SJSA1 (cell line): ENCODE measurements at places on chromosomes 12 and 14.

DNA sequence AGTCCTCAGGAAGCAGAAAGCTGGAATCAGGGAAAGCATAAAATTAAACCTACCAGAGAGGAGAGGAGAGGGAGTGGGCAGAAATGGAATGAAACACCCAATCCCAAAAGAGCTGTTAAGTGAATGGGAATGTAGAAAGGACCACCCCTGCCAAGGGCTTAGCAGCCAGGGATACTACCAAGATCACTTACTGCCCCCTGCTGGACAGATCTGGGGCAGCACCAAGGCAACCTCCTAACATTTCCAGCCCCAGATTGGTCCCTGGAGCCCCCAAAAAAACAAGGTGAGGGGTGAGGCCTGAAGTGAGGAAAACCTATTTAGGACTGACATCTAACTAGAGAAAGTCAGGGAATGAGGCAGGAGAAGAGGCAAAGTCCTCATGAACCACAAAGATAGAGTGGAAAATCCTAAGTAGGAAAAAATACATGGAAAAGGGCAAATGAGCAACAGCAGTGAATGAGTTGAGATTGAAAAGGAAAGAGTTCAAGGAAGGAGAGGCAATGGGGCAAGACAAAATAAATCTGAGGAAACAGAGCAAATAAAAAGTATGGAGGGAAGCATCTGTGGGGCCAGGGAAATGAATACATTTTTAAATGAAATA is 11.2 kb upstream of the FKBP11 start:
- peak; percentile 79 for DNase-seq

- DNase-seq, result no peak
Measured at GRCh38 chr14:99592933-99593753, 10.9 kb downstream of the CCDC85C start.

DNA sequence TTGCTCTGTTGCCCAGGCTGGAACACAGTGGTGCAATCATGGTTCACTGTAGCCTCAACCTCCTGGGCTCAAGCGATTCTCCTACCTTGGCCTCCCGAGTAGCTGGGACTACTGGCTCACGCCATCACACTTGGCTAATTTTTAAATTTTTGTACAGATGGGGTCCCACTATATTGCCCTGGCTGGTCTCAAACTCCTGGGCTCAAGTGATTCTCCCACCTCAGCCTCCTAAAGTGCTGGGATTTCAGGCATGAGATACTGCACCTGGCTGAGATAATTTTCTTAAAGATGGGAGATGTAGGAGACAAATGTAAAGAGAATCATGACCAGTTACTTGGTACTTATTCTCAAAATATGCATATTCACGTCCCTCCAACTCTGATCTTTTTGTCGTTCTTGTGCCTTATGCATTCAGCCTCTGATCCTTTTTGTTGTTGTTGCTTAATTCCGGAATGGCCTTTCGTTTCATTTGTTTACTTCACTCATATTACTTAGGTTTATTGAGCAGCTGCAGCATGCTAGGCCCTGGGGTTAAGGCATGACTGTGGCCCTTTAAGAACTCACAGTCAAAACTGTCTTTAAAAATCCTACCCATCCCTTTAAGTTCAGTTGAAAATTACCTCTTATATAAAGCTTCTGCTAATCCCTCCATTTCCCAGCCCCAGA is 8.9 kb downstream of the RBMS2 start:
- no peak for DNase-seq

DNA sequence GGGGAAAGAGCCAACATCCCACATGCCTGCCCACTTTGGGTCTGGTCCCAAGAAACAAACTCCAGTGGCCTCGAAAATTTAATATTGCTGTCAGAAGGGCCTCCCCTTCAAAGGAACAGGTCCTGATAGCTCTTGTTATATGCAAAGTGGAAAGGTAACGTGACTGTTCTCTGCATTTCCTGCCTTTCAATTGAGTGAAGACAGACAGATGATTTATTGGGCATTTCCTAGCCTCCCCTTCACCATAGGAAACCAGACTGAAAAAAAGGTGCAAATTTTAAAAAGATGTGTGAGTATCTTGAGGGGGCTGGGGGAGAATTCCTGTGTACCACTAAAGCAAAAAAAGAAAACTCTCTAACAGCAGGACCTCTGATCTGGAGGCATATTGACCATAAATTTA is 235.2 kb downstream of the ZFP36L1 start:
- DNase-seq, result no peak

- DNase-seq, result no peak
Measured at GRCh38 chr12:56258820-56259183, 618 bp upstream of the ANKRD52 start.

DNA sequence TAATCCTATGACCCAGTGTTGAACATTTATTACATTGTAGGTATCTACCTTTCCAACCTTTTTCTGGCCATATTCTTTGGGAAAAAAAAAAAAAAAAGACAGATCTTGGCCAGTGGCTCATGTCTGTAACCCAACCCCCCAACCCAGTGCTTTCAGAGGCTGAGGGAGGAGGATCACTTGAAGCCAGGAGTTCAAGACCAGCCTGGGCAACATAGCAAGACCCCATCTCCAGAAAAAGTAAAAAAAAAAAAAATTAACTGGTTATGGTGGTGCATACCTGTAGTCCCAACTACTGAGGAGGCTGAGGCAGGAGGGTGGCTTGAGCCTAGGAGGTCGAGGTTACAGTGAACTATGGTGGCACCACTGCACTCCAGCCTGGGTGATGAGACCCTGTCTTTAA is 58.1 kb downstream of the ACACB start:
- DNase-seq, result no peak

- DNase-seq, result no peak
Measured at GRCh38 chr12:107967170-107967569, 161.9 kb upstream of the WSCD2 start.

DNA sequence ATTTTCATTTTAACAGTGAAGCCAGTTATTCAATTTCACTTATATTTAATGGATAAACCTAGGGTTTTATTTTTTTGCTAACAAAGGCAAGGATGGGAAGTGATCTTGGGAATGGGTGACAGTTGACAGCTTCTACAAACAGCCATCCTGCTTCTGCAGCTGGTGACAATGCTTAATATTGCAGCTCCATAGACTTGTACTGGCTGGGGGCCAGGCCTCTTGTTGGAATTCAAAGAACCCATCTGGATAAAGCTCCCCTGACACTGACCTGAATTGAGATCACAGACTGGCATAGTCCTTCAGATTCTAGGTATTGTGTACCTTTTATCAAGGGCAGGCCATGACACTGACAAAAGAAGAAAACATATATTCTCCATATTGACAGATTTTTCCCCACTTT is 664.6 kb upstream of the FOXG1 start:
- no peak for DNase-seq

DNA sequence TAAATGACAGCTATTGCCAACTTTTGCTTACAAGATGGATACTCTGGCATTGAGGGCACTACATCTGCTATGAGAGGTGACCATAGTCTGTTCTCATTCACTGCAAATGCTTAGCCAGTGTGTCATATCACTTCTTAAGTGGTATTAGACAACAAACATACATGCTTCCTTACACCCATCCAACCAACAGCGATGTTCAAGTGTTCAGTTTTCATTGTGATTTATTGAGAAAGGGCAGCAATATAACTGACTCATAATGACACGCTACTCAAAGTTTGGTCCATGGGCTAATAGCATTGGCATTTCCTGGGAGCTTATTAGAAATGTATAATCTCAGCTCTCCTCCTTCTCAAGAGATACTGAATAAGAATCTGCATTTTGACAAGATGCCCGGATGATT is 181.7 kb downstream of the NPAS3 start:
- no peak for DNase-seq

GRCh38 chr14:102491786-102492530 is 17.6 kb downstream of the ANKRD9 start:
- no peak for DNase-seq
